Activated CD8-positive, alpha-beta memory T cell treated with anti-CD3 and anti-CD28 coated beads for 24 hours (primary cell): ENCODE measurements at places on chromosomes 11 and 22.

DNA sequence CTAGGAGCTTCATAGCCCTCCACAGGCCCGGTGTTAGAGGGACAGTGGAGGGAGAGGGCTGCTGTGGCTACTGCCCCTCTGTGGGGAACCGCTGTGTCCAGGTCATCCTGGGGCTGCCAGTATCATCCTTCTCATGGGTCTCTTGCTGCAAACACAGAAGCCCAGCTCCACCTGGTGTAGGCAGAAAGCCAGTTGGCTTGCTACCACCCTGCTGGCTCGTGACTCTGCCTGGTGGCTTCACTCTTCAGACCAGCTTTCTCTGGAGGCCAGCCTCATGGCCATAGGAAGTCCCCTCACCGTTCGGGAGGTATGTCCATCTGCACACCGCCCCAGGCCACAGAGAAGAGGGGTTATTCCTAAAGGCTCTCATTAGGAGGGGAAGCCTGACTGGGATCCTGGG, 19.4 kb upstream of the SUSD2 start:
- DNase-seq: no peak

DNA sequence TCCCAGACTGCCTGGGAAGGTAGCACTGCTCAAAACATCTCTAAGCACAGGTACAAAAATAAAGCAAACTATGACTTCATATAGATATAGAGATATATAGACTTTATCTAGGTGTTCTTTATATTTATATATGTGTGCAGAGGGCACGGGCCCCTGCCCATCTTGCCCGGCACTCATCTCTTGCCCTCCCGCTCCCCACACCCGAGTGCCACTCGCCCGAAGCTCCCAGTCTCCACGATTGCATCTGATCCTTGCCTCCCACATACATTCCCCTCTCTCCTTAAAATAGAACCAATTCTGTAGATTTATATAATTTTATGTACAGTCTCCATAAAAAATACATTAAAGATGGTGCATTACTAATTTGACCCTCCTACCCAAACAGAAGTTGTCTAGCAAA, 55.5 kb downstream of the IGSF9B start:
- no peak for DNase-seq

DNA sequence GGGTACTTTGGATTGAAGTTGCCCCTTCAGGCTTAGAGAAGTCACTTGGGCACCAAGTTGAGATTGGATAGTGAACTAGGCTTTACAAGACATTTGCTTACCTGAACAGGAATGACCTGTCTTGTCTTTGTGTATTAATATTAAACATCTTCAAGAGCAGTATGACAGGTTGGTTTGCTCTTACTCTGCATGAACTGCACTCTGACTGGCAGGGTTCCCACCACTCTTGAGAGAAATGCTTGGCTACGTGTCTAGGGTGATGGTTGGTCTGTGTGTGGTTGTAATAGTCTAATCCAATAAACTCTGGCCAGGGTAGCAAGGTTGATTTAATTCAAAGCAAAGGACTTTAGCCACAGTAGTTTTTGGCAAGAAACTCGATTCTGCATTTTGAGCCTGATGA, 20.1 kb upstream of the SPTBN2 start:
- DNase-seq: no peak

GRCh38 chr11:73510877-73511276, 87.0 kb downstream of the FAM168A start:
- no peak for DNase-seq
